Uterus (tissue), 4 donors: ENCODE measurements at places on chromosomes 11 and 22. TPM values are rescaled to one million over a fixed set of nuclear protein-coding genes. Genes with fewer than 3 reads are reported as not detected.

Gene GRIA4
- total RNA-seq = not detected

Gene TLCD5
- total RNA-seq = 1.8 TPM

Gene PATE4
- not detected for total RNA-seq

Gene HTR3A
- total RNA-seq = not detected

Gene MMP11
- total RNA-seq = 7.6 TPM
